Mesothelial cell of epicardium (in vitro differentiated cells): ENCODE measurements at places on chromosomes 6 and 20.

DNA sequence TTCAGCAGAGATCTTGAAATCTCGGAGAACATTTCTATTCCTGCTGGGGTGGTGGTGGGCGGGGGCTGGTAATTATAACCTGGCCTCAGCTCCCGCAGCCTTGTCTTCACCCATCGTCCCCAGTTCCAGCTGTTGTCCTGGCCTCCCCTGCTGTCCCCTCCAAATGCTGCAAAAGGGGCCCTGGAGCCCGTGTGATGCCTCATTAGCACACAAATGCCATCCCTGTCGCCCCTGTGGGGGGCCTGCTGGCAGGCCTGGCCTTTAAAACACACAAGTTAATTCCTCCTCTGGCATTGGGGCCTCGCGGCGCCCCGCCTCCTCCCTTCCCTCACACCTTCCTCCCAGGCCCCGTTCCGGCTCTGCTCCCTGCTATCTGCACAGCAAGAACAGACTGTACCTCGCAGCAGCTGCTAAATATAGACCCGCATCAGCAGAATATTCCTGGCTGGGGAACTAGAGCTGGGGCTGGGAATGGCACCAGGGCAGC lies 85.7 kb downstream of the CDH22 start:
- no peak for DNase-seq
- H3K4me3 ChIP-seq = no peak overlapping the region
- peaks cover 62% of the 10 kb centered on the region for H3K27me3 ChIP-seq
- H3K36me3 ChIP-seq = no peaks in the 10 kb centered on the region

DNA sequence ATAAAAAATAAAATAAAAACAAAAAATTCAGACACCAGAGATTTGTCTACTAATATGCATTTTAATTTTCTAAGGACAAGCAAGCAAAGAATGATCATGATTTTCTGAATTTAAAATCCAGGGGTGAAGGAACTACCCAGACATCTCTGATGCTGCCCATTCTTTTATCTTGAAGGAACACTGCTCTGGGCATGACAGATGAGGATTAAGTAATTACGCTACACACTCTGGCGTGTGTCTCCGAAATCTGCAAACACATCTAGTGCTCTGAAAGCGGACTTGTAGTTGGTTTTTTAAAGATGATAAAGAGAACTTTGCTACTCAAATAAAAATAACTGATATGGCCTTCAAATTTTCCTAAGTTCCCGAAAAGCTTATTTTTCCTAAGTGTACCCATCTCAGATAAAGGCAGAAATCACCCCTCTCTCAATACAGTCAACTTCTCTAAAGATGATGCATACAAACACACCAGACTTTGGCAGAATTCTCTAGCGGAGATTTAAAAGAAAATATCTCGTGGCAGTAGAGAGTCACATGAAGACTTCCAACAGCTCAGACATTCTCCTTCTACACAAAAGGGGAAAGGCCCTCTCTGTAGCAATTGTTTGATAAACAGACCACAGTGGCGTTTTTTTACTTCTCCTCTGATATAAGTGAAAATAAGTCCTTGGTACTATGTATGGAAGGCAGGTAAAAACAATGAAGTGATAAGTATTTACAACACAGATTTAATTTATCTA lies 133.8 kb downstream of the BACH2 start:
- H3K27me3 ChIP-seq = no peaks in the 10 kb centered on the region
- H3K27ac ChIP-seq = peak overlapping the region; percentile 43
- no peak overlapping the region for H3K4me3 ChIP-seq
- H3K36me3 ChIP-seq = no peaks in the 10 kb centered on the region
- peaks cover 37% of the 10 kb centered on the region for H3K4me1 ChIP-seq

GRCh38 chr6:13267142-13267651 lies 61.1 kb downstream of the TBC1D7 start:
- no peak for DNase-seq
- no peak overlapping the region for H3K4me3 ChIP-seq
- no peaks in the 10 kb centered on the region for H3K36me3 ChIP-seq
- peaks cover 10% of the 10 kb centered on the region for H3K4me1 ChIP-seq
- H3K27ac ChIP-seq = no peak overlapping the region
- no peaks in the 10 kb centered on the region for H3K27me3 ChIP-seq

- no peaks in the 10 kb centered on the region for H3K36me3 ChIP-seq
- DNase-seq = no peak
- no peak overlapping the region for H3K27ac ChIP-seq
- H3K4me3 ChIP-seq = no peak overlapping the region
- no peaks in the 10 kb centered on the region for H3K27me3 ChIP-seq
Measured at GRCh38 chr6:97901531-97901930, 618.5 kb upstream of the MMS22L start.

DNA sequence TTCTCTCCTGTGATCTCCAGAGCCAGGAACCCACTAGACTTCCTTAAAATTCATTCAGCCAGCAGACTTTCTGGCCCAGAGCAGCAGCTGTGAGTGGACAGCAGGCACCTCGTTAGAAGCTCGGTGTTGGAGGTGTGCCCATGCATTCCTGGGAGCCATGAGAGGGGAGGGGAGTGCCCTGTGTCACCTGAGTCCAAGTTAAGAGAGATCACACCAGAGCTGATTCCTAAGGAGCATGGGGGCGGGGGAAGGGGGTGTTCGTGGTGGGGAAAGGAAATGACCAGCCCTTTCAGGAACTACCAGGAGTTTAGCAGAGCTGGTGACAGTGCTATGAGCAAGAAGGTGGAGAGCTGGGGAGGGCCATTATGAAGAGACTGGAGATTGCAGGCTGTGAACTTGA lies 46.9 kb downstream of the GFRA4 start:
- H3K36me3 ChIP-seq = peaks cover 2% of the 10 kb centered on the region
- peaks cover 9% of the 10 kb centered on the region for H3K4me1 ChIP-seq
- peak overlapping the region; percentile 69 for H3K27ac ChIP-seq
- no peaks in the 10 kb centered on the region for H3K27me3 ChIP-seq

- no peak for DNase-seq
- H3K27me3 ChIP-seq = no peaks in the 10 kb centered on the region
- H3K27ac ChIP-seq = peak overlapping the region; percentile 61
- H3K36me3 ChIP-seq = no peaks in the 10 kb centered on the region
- peaks cover 23% of the 10 kb centered on the region for H3K4me1 ChIP-seq
- H3K4me3 ChIP-seq = no peak overlapping the region
Measured at GRCh38 chr6:26065952-26066380, 21.3 kb upstream of the HFE start.

GRCh38 chr6:98525860-98526259 lies 308.5 kb upstream of the POU3F2 start:
- H3K4me3 ChIP-seq = no peak overlapping the region
- DNase-seq = no peak
- H3K27me3 ChIP-seq = no peaks in the 10 kb centered on the region
- H3K36me3 ChIP-seq = no peaks in the 10 kb centered on the region
- no peaks in the 10 kb centered on the region for H3K4me1 ChIP-seq

DNA sequence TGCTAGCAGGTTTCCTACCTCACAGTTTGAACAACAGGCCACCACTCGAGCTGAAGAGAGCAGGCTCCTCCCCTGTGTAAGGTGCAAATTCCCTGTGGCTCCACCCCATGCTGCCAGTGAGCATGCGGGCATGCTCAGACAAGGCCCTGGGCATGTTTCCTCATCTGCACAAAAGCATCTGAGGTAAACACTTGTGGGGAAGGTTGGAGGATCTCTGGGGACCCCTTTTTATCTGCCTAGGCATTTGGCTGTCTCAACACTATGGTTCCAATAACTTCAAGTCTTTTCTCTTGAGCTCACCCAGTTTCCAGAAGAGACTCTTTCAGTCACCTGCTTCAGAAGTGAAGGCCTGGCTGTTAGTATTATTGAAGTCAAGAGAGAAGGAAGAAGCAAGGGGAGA lies 9.4 kb downstream of the C6orf58 start:
- no peaks in the 10 kb centered on the region for H3K27me3 ChIP-seq
- no peaks in the 10 kb centered on the region for H3K36me3 ChIP-seq
- no peak for DNase-seq
- H3K27ac ChIP-seq = no peak overlapping the region
- no peak overlapping the region for H3K4me3 ChIP-seq

- H3K36me3 ChIP-seq = no peaks in the 10 kb centered on the region
- DNase-seq = no peak
- H3K4me1 ChIP-seq = peaks cover 16% of the 10 kb centered on the region
- H3K27ac ChIP-seq = peak overlapping the region; percentile 14
- H3K27me3 ChIP-seq = no peaks in the 10 kb centered on the region
Measured at GRCh38 chr6:158376631-158377081, 64.4 kb downstream of the TULP4 start.

- H3K27me3 ChIP-seq = peaks cover 36% of the 10 kb centered on the region
- H3K4me1 ChIP-seq = peaks cover 42% of the 10 kb centered on the region
- no peaks in the 10 kb centered on the region for H3K36me3 ChIP-seq
- no peak for DNase-seq
- peak overlapping the region; percentile 89 for H3K27ac ChIP-seq
Measured at GRCh38 chr6:93420163-93420795, 920 bp upstream of the EPHA7 start.

- no peaks in the 10 kb centered on the region for H3K36me3 ChIP-seq
- DNase-seq = no peak
- peaks cover 45% of the 10 kb centered on the region for H3K4me1 ChIP-seq
- H3K4me3 ChIP-seq = no peak overlapping the region
- no peaks in the 10 kb centered on the region for H3K27me3 ChIP-seq
Measured at GRCh38 chr6:54805077-54805476, 41.5 kb upstream of the FAM83B start.
